ENCODE measurements at places on chromosomes 13 and 19.

DNA sequence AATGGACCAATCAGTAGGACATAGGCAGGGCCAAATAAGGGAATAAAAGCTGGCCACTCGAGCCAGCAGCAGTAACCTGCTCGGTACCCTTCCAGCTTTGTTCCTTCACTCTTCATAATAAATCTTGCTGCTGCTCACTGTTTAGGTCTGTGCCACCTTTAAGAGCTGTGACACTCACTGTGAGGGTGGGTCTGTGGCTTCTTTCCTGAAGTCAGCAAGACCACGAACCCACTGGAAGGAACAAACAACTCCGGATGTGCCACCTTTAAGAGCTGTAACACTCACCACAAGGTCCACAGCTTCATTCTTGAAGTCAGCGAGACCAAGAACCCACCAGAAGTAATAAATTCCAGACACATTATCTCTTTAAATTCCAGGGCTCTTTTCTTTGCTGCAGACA lies 1922.3 kb upstream of the PCDH20 start:
- no peak for DNase-seq

GRCh38 chr13:71625694-71626093 lies 241.3 kb downstream of the DACH1 start:
- DNase-seq = no peak

- no peak for DNase-seq
Observed at GRCh38 chr19:46946611-46947238, 72.9 kb upstream of the NPAS1 start.

DNA sequence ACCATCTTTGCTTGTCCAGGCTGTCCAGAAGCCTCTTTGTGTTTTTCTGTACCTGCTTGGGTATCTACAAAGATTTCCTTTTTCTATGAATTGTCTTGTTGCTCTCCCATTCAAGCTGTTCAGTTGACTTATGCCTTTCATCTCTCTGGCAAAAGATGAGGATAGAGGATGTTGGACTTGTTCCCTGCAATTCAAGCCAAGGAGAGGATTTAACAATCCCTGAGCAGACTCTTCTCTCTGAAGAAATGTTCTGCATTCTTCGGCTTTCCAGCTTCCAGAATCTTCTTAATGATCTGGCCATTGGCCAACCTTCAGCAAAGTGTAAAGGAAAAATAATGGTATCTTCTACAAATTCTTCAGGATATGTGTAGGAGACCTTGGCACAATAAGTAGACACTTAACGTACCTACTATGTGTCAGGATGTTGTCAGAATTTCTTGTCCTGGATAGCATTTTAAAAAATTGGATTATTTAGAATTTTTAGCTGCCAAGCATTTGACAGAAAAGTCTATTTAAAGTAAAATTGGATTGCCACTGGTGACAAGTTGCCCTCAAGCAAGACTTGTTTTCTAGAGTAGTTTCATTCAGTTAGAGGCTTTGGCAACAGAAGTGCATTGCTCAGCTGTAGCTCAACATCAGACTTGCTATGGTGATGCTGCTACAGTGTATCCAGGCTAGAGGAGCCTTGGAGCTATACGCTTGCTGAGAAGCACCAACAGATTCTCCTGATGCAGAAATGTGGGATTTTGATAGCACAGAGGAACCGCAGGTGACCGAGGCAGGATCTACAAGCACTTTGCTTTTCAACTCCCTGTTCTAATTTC lies 455.7 kb downstream of the SUCLA2 start:
- no peak for DNase-seq

DNA sequence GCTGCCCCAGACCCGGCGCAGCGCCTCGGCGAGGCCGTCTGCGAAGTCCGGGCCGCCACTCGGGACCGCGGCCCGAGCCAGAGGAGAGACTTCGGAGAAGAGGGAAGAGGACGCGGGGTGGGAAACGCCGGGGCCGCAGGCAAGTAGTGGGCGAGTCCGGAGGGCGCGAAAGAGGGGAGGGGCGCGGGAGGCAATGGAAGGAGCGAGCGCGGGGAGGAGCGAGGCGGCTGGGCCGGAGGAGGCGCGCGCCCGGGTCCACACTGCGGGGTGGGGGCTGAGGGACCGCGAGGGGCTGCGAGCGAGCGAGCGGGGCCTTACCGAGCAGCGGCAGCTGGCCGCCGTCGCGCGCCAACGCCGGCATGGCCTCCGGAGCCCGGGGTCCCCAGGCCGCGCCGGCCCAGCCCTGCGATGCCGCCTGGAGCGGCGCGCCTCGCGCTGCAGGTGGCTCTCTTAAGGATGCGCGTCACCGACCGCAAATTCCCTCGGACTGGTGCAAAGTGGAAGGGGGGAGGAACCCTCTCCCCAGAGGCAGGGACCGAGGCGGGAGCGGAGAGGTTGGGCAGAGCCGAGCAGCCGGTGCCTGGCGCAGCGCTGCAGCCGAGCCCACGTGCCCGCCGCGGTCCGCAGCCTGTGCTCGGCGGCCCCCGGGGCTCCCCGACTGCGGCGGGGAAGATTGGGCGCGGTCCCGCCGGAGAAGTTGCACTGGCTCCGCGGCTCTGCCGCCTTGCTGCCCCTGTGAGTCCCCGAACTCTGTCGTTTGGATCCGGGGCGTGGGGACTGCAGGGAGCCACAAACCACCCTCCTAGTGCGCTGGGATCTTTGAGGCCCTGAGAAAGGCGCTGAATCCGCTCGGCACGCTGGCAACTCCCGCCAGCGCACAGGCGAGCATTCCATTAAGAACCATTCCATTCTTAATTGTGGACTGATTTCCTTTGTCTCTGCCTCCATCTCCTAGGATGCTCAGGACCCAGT lies at the start of gene FLT3:
Gene FLT3 (minus strand): TSS at position 427 of the 972 bp plus-strand sequence. CDS start 66 bp downstream, at position 361.
- DNase-seq = peak; percentile 20

GRCh38 chr19:42555317-42555716 lies 27.0 kb upstream of the CEACAM1 start:
- no peak for DNase-seq

GRCh38 chr19:18453269-18454024 lies 15.5 kb upstream of the ISYNA1 start:
- no peak for DNase-seq

- DNase-seq = no peak
Observed at GRCh38 chr13:50168786-50169185, 153.5 kb downstream of the KCNRG start.

GRCh38 chr19:10061717-10062310 lies 24.3 kb upstream of the SHFL start:
- no peak for DNase-seq

DNA sequence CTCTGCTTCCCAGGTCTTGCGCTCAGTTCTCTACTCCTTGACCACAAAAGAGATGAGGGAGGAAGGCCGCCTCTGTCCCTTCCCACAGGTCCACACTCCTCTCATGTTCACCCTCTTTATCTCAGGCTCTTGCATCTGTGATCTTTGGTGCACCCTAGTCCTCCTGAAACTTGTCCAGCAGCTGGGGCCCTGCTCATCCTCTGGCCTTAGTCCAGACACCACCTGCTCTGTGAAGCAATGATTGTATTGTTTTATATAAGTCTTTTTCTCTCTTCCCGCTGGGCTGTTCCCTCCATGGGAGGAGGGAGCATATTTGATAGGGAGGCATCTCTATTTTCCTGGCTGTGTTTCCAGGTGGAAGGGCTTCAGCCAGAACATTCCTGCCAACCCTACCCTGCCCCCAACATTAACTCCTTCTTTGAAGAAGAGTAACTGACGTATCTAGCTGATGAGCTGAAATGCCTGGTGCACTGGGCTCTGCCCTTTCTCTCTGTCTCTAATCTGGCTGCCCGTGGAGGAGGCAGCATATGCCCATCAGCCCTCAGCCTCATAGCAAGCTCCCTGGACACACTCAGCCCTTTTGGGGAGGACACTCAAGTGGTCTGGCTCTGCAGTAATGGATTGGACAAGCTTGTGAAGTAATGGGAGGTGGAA lies 38.2 kb upstream of the SIAH3 start:
- DNase-seq = no peak

DNA sequence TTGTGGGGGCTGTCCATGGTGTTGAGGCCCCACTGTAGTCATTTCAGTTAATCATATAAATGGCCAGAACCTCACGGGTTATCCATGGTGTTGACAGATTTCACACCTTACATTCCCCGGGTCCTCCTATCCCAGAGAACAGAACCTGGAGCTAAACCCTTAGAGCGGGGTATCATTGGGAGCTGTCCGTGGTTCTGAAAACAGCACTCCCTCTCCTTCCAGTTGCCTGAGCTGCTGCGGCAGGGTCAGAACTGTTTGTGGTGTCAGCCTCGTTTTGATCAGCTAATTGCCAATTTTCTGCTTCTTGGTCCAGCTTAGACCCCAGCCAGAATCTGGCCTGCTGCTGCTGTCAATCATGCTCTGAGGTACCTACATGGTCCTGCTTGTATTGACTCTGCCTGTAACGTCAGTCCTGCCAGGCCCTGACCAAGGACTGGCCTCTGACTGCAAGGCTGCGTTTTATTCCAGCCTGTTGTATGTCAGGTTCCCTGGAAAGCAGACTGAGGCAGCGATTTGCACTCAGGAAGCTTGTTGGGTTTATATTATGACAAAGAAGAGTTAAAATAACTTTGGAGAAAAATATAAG lies 55.8 kb upstream of the KCTD15 start:
- DNase-seq = no peak

DNA sequence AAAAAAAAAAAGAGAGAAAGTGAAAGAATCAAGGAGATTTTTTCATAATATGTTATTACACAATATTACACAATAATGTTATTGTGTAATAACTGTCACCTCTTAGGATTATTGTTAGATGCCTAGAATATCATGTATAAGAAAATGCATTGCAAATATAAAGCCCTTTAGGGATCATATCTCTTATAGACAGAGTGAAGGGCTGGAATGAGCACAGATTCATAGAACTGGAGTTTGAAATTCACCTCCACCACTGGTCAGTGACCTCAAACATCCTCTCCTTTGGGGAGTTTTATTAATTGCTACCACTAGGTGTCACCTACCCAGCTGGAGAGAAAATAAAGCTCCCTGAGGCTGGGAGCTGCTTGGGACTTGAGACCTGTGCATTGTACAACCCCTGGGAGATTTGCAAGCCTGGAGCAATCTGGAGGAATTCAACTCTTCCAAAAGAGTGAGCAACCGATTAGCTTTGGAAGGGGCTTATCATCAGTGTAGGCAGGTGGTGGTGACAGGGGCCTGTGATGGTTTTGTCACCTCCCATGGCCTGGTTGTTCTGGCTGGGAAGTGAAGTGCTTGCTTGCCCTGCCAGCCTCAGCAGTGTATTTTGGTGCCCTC lies 30.3 kb upstream of the FRY start:
- peak; percentile 4 for DNase-seq

GRCh38 chr13:75165543-75166230 lies 316.3 kb downstream of the TBC1D4 start:
- DNase-seq = no peak

DNA sequence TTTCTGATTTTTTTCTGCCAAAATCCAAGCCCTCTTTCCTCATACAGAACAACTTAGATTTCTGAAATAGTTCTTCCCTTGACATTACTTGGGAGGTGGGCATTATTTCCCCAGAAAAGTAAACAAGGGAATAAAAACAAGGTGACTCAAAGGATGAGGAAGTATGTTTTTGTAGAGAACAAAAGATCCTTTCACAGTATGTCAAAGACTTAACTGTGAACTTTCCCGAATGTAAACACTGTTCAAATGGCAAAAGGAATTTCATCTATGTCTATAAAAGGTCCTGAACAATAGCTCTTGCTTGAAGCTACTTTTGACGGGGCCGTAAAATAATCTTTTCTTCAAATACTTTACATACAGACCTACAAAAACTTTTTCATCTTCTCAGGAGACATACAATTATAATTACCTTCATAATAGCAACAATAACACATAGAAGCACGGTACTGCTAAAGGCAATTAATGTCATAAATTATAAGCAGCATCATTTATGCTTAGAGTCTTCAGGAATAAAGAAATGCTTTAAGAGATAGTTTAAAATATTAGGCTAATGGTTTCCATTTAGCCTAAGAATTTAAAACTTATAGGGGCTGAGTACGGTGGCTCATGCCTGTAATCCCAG lies 191.1 kb downstream of the RGCC start:
- no peak for DNase-seq

DNA sequence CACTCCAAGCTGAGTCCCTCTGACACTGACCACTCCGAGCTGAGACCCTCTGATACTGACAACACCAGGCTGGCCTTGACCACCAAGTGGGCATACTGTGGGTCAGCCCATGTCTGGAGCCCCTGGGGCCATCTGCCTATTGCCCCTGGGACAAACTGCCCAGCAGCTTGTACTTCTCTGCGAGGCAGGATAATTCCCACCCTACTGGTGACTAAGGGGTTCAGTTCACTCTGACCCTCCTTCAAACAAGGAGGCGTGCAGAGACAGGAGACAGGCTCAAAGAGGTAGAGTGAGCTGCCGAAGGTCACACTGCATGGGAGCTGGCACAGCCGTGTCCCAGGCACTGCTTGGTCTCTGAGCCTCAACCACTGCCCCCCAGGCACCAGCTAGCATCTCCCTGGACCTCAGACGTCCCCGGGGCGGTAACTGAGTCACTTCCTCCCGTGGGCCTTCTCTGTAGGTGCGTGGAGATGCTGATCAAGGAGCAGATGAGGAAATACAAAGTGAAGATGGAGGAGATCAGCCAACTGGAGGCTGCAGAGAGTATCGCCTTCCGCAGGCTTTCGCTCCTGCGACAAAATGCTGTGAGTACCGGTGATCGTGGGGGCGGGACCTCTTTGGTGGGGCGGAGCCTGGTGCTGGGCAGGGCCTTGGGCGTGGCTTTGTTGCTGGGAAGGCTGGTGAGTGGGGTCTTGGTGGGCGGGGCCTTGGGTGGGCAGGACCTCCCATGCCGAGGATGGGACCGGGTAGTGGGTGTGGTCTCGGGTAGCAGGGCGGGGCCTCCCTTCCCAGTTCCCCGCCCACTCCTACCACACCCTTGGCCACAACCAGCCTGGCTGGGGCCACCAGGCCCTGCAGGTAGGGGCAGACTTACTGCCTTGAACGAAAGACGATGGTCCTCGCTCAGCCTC lies 5.8 kb upstream of the USE1 start:
- no peak for DNase-seq

GRCh38 chr13:109370496-109370895 lies 415.9 kb downstream of the IRS2 start:
- DNase-seq = no peak

DNA sequence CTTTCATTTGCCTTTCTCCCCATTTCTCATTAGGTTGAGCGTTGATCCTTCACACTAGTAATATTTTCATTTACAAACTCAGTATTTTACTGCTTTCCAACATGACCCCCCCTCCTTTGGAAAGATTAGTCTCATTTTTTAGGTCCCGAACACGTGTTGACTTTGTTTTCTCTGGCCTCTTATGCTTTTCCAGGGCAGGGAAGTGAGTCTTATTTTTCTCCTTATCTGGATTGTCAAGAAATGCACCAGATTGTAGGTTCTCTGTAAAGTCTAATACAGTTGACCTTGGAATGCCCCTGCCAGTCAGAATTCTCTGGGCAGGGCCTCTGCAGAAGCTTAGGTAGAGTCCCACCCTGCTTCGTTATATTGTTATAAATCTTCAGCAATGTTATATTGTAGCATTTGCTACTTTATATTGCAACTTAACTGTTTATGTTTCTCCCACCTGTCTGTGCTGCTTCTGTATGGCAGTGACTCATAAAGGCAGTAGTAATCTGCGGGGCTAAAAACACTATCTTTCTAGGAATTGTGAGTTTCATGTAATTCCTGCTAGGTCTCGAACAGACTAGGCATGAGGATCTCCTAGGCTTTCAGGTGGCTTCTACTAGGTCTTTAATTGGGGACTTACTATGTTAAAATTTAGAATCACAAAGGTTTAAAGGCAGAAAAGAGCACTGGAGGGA lies 2.0 kb downstream of the TDRD3 start:
- DNase-seq = no peak

- no peak for DNase-seq
Observed at GRCh38 chr13:34360702-34361101, 542.8 kb downstream of the RFC3 start.
